GM06990 (cell line): ENCODE measurements at places on chromosomes 1 and 21.

- no peak for DNase-seq
These were observed 136.1 kb upstream of the IRF2BP2 start for GRCh38 chr1:234745844-234746797.

DNA sequence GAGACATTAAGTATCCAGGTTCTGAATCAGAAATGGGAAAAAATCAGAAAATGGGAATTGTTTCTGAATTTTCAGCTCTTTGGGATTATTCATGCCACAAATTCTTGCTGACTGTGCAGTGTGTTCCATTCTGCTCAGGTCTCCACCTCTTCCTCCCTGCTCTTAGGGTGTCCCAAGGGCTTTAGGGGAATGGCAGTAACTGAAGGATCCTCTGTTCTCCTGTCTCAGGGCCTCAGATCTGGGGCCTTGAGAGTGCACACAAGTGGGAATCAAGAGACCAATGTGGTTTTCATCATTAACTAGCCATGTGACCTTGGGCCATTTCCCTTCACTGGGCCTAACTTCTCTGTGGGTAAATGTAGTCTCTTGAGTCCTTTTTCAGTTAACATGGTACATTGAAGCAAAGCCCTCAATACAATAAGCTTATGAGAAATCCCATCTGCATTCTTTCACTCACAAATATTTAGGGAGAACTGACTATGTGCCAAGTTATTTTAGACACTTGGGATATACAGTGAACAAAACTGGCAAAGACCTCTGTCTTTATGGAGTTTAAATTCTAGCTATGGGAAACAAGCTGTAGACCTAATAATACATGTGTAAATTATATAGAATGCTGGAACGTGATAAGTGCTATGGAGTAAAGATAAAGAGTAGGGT lies 75.7 kb upstream of the SPATA6 start:
- no peak for DNase-seq

DNA sequence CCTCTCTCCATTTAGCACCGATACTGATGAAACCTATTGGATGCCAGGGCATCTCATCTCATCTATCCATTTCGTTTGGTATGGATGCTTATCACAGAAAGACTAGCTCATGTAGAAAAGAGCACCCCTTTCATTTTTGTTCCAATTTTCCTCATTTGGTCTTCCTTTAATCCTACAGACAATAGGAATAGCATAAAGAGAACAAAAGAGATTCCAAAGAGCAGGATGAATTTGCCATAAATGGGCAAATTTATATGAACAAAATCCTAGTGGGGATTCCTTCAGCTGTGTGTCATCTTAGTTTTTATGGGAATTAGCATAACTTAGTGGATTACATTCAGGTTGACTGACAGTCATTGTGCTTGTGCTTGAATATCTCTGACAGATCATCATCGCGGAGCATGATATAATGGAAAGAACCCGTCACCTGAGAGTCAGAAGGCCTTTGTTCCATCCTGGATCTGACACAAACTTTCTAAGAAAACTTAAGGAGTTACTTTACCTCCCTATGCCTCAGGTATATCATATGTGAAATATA lies 777.5 kb upstream of the ADGRL2 start:
- no peak for DNase-seq

GRCh38 chr1:235297579-235297978 lies 30.4 kb downstream of the ARID4B start:
- peak; percentile 32 for DNase-seq

GRCh38 chr1:79726321-79726720 lies 719.8 kb upstream of the ADGRL4 start:
- DNase-seq = no peak

- DNase-seq = peak; percentile 12
These were observed 6.1 kb upstream of the RNF223 start for GRCh38 chr1:1080122-1080757.

GRCh38 chr1:93599479-93599878 lies 82.2 kb downstream of the BCAR3 start:
- no peak for DNase-seq
